SJCRH30 (cell line): ENCODE measurements at places on chromosomes 16 and 17.

DNA sequence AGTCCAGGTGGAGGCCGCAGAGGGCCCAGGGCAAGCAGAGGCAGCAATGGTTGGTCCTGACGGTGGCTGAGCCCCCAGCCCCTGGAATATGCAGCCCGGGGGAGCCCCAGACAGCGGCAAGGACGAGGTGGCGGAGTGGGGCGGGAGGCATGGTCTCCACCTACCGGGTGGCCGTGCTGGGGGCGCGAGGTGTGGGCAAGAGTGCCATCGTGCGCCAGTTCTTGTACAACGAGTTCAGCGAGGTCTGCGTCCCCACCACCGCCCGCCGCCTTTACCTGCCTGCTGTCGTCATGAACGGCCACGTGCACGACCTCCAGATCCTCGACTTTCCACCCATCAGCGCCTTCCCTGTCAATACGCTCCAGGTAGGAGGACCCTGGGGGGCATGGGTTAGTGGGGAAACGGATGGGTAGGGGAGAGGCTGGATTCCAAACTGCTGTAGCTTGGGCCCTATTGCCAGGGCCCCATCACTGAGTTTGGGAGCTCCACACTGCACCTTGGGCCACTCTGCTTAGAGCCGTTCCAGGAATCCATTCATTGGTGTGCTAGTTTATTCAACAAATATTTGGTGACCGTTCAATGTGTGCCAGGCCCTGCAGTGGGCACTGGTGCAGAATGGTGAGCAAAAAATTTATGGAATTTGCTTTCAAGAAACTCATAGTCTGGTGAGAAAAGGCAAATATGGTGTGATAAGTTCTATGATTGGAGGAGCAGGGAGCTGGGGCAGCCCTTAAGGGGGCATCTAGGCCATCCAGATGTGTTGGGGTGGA is 3.8 kb downstream of the RASL10B start:
- DNase-seq, result no peak

- DNase-seq, result no peak
Observed at GRCh38 chr16:77613095-77613494, 109.2 kb upstream of the NUDT7 start.

DNA sequence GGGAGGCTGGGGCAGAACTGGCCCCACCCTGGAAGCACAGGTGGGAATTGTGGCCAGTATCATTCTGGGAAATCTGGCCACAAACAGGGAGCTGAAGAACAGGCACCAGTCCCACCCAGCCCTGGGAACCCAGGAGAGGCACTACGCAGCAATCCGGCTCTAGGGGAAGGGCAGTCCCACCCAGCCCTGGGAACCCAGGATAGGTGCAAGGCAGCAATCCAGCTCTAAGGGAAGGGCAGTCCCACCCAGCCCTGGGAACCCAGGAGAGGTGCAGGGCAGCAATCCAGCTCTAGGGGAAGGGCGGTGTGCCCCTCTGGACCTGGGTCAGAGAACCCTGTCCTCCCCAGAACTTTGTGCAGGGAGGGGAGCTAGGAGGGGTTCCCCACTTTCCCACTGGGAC is 7.1 kb downstream of the DRC3 start:
- no peak for DNase-seq

DNA sequence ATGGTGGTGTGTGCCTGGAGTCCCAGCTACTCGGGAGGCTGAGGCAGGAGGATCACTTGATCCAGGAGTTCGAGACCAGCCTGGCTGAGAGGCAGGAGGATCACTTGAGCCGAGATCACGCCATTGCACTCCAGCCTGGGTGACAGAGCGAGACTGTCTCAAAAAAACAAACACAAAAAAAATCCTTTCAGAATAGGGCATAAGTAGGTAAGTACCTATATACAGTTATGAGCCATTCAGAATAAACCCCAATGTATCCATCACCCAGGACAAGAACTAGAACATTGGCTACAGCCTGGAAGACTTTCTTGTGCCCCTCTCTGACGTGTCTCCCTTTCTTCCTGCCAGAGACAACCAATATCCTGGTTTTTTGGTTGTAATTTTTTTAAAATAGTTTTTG is 54.3 kb downstream of the CYB5B start:
- no peak for DNase-seq

DNA sequence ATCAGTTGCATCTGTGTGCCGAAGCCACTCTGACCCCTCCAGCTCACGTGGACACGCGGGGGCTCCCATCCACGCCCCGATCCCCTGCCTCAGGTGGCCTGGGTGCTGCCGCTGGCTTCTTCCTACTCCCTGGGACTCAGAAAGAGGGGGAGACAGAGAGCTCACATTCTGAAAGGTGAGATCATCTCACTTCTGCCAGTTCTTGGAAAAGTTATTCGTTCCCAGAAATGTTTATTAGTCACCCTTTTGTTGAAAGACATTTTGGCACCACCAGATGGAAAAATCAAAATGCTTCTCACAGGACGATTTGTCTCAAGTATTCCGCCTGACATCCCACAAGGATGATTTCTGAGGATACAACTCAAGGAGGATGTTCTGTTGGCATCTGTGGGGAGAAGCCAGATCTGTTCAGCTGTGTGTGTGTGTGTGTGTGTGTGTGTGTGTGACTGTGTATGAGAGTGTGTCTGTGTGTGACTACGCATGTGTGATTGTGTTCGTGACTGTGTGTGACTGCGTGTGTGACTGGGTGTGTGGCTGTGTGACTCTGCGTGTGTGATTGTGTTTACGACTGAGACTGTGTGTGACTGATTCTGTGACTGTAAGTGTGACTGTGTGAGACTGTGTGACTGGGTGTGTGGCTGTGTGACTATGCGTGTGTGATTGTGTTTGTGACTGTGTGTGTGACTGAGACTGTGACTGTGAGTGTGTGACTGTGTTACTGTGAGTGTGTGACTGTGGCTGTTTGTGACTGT is 207.3 kb downstream of the NTN1 start:
- no peak for DNase-seq

- DNase-seq, result no peak
Observed at GRCh38 chr16:55991843-55992242, 116.7 kb upstream of the CES5A start.

DNA sequence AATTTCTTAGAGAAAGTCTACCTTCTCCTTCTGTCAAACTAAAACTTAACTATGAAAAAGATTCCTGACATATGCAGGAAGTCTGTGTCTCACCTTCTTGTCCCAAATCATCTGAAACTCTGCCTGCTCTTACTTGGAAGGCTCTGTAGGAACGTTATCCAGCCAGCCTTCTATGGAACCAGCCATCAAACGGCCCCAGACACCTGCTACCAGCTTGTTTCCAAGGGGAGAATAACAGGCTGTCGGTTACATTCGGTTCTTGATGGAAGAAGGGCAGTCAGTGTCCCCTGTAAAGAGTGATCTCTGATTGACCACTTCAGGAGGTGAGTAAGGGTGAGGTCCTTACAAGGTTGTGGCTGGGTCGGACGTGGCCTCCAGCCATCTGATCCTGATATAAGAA is 1.7 kb downstream of the ADAMTS18 start:
- DNase-seq, result no peak

- DNase-seq, result no peak
Observed at GRCh38 chr16:19696961-19697360, 21.1 kb downstream of the KNOP1 start.

GRCh38 chr17:72600934-72601333 is 480.1 kb downstream of the SOX9 start:
- no peak for DNase-seq

- no peak for DNase-seq
Observed at GRCh38 chr16:14509675-14510132, 120.4 kb downstream of the PARN start.

DNA sequence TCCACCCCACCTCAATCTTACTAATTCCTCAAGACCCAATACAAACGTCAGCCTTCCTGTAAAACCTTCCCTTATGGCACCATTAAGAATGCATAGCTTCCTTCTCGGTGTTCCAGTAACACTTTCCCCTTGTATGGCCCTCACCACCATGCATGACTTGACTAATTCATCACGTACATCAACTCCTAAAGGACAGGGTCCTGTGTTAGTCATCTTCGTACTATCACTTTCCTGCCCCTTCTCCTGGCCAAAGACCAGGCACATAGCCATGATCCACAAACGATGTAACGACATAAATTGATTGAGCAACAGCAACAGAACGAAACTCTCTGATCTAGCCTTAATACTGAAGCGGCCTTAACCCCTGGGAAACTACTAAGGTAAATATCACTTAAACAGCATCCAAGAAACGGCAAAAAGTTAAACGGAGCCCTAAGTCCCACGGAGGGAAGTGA is 612 bp downstream of the PSMD12 start:
- no peak for DNase-seq

DNA sequence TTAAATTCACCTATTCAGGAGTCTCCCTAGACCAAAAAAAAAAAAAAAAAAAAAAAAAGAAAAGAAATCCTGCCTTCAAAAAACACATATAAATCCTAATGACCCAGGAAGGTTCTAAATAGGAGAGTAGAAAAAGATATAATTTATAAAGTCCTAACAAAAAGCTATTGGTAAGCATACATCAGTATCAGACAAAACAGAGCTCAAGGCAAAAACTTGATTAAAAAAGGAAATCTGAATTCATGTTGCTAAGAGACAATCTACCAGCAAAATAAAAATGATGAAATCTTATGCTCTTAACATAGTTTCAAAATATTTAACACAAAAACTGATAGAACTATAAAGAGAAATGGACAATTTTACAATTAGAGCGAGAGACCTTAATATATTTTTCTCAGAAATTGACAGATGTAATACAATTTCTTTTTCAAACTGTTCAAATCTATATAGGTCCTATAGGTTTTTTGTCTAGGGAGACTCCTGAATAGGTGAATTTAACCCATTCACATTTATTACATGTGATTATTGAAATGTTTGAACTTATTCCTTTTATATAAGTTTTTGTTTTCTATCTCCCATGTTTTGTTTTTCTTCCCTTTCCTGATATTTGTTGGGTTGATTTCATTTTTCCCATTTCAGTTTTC is 57.0 kb downstream of the NT5M start:
- no peak for DNase-seq

DNA sequence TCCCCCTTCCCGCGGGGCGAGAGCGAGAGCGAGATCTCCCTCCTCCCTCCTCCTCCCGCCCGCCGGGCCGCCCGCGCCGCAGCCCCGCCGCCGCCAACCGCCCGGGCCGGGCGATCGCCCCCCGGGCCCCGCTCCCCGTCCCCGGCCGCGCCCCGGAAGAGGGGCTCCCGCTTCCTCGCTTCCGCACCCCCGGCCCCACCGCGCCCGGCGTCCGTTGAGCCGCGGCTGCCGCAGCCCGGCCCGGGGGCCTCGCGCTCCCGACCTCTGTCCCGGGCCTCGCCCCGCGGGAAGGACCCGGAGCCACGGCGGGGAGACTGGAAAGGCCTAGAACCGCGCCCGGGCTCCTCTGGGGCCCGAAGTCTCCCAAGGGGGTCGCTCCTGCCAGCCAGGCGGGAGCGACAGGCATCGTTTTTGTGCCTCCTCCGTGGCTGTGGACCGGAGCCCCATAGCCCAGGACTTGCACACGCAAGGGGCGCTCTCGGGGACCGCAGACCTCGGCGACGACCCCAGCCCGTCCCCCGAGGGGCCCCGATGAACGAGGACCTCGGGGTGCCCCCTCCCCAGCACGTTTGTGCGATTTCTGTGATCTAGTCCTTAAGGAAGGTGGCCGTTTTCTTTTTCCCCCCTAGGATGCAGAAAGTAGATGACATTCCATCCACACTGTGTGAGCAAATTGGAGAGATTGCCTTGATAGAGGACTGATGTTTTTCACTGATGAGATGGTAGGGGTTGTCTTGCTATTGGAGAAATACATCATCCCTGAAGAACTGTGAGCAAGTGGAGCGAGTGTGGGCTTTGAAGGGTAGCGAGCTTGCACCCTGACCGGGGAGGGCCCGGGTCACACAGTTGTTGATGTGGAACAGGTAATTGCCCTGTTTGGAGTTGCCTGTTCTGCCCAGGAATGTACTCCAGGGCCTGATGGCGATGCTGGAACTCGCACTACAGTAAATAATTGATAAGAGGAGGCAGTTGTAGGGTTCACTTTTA is 611 bp downstream of the BANP start:
- no peak for DNase-seq
